ENCODE measurements at places on chromosomes 3 and 15.

- DNase-seq: no peak
These were observed 38.3 kb downstream of the WHAMM start for GRCh38 chr15:82847703-82848102.

DNA sequence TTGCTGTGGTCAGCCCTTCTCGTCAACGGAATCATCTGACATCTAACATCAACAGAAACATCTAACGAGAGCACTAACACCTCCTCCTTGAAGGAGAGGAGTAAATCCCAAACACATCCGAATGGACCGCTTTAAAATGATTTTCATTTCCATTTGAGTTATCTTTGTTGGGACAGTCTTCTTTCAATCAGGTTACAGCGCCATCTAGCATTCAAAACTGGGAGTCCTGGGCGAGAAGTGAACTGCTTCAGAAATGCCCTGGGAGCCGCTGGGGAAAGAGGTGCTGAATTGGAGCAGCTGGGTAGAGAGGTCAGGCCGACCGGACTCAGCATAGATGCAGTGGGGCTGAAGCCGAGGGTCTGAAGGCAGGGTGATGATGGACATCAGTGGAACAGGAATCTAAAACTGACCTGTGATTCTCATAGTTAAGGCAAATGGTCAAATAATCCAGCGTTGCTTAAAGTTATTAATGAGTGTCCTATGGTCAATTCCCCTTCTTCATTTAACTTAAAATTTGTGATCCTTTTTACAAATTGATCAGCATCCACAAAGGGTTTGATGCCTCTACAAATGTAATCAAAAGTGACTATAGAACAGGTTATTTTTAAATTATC lies 170.0 kb upstream of the NDN start:
- no peak for DNase-seq

DNA sequence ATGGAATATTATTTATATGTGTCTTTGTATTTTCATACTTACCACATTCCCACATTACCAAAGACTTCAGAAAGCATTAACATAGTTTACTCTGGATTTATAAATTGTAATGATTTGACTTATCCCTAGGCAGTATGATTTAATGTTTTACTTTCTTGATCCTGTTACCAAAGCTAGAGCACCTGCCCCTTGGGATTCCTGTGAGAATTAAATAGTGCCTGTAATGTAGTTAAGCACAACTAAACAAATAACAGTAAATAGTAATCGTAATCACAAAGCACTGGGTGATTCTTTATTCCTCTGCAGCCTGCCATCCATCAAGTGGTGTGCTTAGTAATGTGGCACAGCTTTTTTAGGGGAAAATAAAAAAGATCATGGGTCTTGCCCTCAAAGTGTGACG lies 39.1 kb downstream of the ATP2C1 start:
- DNase-seq: no peak

- DNase-seq: no peak
These were observed 61.0 kb downstream of the HMG20A start for GRCh38 chr15:77481670-77482069.

GRCh38 chr3:42815826-42816225 lies 6.6 kb downstream of the ACKR2 start:
- no peak for DNase-seq
